ENCODE measurements at places on chromosomes 1 and 21.
A peak's percentile ranks its signal among the peaks of the same experiment; 100 is the strongest.

DNA sequence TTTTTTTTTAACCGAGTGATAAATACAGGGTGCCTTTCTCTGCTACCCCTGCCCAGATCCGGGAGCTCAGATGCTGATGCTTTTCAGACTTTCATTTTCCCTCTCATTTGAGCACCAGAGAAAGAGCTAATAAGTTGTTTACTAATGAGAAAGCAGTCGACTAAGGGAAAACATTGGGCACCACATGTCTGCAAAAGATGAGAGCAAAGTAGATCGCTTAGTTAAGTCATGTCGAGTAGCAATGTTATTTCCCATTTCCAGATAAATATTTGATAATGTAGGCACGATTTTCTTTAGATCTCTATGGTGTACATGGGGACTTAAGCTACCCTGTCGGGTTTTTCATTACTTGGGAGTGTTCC is 1.2 kb downstream of the PKN2 start:
- DNase-seq = no peak

- no peak for DNase-seq
These were observed 31.7 kb downstream of the ADAMTS1 start for GRCh38 chr21:26813426-26813998.

GRCh38 chr1:170114906-170115305 is 30.9 kb upstream of the NTMT2 start:
- no peak for DNase-seq

DNA sequence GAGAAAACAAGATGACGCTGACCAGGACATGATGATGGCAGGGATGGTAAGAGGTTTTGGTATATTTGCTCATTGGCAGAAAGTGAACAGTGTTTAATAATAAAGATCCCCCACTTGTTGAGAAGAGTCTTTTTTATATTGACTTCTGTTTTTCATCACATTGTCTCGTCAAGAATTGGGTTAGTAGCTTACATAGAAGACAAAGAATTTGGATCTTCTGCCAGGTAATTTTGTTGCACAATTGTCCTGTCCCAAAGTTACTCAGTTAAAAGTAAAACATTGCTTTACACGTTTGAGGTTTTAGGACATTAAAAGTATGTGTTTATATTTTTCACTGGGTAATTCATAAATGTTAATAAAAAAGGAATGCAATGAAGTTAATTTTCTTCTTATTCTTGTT is 48.3 kb upstream of the LAMC2 start:
- DNase-seq = no peak

DNA sequence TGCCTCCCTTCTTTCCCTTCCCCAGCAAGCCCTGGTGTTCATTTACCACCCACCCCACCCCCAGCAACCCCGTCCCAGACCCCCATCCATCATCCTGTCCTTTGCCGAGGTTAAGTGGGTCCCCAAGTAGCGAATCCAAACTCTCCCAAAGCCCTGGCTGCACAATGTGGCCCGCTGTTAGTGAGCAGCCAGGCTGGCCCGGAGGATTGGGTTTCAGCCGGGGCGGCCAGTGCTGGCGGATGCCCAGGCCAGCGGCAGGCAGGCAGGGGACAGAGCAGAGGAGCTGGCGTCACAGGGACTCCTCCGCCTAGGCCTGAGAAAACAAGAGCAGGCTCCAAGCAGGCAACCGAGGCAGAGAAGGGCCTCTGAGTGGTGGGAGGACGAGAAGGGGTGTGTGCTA is 61.4 kb downstream of the EPHB2 start:
- DNase-seq = no peak

GRCh38 chr1:42165511-42166210 is 1.1 kb upstream of the GUCA2A start:
- peak; percentile 73 for DNase-seq

DNA sequence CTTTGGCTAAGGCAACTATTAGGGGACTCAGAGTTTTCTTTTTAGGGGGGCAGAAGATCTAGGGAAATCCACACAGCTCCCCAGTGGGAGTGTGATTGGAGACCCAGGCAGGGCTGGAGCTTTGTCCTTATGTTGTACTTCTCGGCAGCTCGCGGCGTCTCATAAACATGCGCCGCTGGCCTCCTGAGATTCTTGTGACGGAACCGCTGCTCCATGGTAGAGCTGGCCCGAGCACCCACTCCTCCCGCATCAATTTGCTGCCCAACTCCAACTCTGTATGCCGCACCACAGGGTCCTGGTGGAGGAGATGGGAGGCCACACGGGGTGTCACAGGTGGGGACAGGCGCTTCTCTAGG is 143.9 kb downstream of the GALNT2 start:
- DNase-seq = no peak

GRCh38 chr1:151534662-151535278 is 5.3 kb upstream of the TUFT1 start:
- DNase-seq = peak; percentile 74

DNA sequence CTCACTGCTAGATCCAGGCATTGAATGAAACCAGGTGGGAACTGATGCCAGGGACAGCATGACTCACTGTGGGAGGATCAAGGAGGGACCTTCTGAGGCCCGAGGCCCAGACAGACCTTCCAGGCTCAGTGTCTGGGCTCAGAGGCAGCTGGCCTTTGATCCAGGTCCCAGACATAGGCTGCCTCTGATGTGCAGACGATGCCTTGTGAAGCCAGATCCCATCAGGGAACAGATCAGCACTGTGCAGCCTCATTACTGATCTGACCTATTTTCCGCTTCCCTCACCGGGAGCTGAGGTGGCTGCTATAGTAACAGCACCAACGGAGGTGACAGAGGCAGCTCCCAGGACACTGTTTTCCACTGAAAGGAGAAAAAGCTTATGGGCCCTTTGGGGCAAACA is 399.5 kb downstream of the MATN1 start:
- DNase-seq = no peak

DNA sequence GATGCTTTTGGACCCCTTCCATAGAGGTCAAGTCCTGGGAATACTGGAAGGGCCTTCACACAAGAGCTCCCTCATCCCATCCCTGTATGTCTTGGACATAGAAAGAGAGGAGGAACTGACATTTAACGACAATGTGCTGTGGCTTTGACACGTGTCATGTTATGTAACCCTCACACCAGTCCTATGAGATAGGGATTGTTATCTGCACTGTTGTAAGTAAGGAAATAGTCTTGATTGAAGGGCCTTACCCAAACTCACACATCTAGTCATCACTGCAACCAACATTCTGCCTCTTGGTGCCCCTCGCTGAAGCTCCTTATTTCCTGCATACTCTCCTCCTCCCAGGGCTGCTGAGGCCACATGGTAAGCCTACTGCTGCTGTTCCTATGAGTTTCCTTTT is 63.7 kb upstream of the ANGPTL1 start:
- DNase-seq = no peak

- DNase-seq = no peak
These were observed 71.7 kb upstream of the SIM2 start for GRCh38 chr21:36627242-36627641.

DNA sequence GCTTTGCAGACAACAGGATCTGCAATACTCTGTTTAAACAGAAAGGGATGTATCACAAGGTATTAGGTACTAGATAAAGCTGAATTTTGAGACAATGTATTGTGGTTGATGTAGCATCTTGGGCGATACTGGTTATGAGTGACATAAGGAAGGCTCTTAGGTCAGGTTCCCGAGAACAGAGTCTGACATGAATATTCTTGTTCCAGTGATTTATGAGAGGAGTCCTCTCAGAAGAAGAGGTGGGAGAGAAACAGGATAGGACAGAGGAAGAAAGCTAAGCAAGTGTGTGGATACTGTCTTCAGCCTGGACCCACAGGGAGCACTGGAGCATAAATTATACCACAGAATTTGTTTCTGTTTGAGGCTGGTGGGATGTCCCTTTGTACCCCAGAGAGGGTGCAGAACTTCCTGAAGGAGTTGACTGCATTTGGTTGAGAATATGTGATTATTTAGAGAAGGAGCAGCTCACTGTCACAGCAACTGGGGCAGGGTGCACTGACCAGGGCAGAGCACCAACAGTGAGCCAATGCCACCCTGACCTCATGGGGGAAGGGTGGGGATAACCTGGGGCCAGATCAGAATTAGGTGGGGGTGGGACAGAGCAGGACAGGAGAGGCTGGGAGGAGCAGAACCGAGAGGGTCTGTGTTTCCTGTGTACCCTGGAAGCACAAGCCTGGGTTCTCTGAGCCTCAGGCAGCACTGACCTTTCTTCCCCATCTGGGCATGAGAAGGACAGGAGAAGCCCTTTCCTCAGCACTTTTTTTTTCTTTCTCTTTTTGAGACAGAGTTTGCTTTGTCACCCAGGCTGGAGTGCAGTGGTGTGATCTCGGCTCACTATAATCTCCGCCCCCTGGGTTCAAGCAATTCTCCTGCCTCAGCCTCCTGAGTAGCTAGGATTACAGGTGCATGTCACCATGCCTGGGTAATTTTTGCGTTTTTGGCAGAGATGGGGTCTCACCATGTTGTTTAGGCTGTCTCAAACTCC is 36.3 kb upstream of the SLC6A9 start:
- DNase-seq = no peak

GRCh38 chr1:214352838-214353237 is 71.9 kb downstream of the SMYD2 start:
- no peak for DNase-seq

DNA sequence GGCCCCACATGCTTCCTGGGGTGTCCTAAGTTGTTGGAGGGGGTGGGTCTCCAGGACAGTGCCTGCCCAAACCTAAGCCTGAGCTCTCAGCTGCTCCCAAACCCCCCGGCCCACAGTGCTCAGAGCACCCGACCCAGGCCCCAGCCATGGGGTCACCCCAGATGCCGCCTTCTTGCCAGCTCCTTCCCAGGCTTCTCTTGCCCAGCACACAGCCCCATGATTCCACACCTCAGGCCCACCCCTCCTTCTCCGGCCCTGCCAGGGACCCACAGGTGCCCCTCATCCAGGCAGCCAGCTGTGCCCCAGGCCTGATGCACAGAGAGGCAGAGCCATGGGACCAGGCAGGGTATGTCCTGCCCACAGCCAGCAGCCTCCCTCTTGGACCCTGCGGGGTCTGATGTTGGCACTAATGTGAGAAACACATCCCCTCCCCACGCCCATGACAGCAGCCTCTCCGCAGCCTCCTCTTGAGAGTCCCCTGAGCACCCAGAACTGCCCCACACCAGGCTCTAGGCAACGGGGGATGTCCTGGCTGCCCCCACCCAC is 4.9 kb downstream of the WNT9A start:
- no peak for DNase-seq

DNA sequence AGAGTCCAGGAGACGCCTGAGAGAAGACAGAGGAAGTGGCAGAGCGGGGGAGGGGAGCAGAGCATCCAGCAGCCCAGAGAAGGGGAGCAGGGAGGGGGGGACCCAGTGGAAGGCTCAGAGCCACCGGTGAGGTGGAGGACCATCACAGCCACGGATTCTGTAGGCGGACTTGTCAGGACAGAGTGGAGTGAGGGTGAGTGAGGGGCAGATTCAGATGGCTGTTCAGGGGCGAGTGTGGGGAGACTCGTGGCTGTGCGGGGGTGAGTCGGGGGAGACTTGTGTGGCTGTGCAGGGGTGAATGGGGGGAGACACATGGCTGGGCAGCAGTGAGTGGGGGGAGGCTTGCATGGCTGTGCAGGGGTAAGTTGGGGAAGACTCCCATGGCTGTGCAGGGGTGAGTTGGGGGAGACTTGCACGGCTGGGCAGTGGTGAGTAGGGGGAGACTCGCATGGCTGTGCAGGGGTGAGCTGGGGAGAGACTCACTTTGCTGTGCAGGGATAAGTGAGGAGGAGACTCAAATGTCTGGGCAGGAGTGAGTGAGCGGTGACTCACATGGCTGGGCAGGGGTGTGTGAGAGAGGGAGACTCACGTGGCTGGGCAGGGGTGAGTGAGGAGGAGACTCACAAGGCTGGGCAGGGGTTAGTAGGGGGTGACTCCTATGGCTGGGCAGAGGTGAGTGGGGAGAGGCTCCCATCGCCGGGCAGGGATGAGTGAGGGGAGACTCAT is 56.8 kb upstream of the ABCG1 start:
- no peak for DNase-seq

GRCh38 chr1:189751311-189751710 is 726.4 kb downstream of the BRINP3 start:
- DNase-seq = no peak

DNA sequence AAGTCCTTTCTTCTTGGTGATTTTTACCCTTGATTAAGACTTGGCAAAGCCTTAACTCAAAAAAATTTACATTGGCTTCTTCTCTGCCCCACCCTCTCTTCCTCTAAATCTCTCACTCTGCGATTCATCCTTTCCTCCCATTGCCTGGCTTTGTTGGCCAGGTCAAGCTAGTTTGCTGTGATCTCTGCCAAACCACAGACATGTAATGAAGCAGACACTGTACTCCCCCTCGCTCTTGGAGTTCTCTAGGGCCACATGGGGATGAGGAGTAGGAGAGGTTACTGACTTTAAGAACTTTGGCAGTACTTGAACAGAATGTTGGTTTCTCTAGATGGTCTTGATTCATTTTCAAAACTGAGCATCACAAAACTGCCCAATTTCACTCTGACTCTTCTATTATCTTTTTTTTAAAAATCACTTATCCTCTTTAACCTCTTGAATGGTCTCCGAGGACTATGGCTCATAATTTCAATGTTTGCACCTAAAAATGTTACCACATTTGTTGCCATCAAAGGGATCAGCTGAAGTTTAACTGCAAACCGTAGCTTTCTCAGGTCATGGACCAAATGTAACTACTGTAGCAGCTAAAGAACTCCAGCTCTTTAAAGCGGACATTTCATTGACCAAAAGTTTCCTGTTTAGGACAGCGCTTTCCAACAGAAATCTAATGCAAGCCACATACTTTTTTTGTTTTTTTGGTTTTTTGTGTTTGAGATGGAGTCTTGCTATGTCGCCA is 62.7 kb upstream of the IPO9 start:
- DNase-seq = no peak

DNA sequence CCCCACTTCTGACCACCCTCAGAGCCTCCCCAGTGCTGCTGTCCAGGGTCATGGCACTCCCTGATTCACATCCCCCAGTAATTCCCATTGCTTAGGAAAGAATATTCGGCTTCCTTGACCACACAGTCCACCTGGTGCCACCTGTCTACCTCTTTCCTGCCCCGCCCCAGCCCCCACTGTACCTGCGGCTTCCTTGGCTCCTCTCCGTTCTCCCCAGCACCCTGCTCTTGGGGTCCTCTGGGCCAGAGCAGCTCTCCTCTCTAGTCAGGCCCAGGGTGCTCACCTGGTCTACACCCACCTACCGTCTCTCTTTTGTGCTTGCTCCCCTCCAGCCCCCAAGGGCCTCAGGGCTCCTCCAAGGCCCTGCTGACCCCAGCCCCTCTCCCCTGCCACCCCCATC is 142.6 kb downstream of the PEX14 start:
- DNase-seq = no peak

GRCh38 chr1:55848906-55849305 is 633.7 kb upstream of the USP24 start:
- DNase-seq = no peak

GRCh38 chr1:205319081-205320018 is 2.2 kb downstream of the NUAK2 start:
- DNase-seq = peak; percentile 53

GRCh38 chr1:48186306-48186839 is 36.1 kb upstream of the SLC5A9 start:
- DNase-seq = no peak
